EH (cell line): ENCODE measurements at places on chromosomes 3 and 15.

DNA sequence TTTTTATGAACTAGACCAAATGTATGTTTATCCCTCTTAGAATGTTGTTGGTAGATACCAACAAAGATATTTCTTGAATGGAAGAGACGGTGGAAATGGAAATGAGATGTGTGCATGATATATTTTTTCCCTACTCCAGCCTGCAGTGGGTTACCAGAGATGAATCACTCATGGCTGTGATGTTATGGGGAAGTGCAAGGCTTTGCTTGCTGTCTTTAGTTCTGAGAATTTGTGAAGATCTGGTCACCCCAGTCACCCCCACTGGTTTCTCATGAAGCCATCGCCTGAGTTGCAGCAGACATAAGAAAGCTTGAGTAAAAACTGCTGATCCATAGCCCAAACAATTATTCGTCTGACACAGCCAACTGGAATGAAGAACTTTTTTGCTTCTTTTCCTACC is 78.1 kb upstream of the EOMES start:
- no peak for DNase-seq

DNA sequence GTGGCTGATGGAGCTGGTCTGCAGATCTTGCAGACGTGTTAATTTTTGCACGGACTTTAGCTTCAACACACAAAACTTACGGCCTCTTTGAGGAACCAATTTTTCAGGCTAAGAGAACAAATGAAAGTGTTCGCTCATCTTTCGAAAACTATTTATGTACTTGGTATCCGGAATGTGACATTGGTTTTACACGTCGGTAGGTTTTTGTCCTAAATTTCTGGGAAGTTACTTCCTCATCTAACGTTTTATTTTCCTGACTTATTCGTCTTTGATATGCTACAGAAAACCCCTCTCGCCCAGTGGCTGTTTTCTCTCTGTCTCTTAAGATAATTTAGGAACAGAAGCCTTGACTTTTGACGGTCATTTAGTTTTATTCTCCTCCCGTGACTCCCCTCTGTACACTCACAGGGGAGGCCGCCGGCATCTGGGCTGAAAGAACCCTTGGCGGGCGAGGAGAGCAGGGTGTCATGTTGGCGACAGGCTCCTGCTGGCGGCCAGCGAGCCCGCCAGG is 834 bp upstream of the GREM1 start:
- no peak for DNase-seq

DNA sequence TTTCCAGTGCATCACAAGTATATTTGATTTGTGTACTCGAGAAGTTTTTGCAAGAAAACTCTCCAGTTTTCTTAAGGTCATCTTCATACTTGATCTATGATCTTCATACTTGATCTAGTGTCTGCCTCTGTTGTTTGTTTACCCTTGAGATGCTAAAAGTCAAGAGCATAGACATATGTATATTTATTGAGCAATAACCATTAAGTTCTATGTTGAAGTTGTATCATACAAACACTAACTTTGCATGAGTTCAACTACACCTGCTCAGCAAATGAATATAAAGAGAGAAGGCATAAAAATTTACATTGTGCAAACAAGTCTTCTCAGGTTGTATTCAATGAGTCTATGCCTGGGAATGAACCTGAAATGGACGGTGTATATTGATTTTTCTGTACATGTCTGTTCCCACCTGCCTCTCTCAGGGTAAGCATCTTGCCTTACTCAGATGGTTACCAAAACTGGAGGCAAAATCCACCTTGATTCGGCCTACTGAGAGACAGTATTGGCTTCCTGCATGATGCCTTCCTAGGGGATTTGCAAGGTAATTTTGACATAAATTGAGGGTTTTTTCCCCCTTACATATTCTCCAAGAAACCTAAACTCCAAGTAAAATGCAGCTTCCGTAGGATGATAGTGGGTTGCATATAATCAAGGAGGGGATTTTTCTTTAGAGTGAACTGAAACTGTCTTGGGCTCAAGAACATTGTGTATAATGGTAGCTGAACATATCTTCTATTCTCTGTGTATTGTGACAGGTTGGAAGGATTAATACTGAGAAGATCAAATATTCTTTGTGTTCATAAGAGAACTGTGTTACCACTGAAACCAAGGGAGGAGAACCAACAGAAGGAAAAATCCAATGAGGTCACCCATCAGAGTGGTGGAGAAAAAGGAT is 110.4 kb downstream of the FILIP1L start:
- no peak for DNase-seq

- no peak for DNase-seq
Measured at GRCh38 chr3:23333633-23334032, 130.5 kb downstream of the UBE2E2 start.
